Sigmoid colon (tissue), 7 donors: ENCODE measurements at places on chromosomes 3 and 15. TPM values are rescaled to one million over a fixed set of nuclear protein-coding genes. Genes with fewer than 3 reads are reported as not detected.
A peak's percentile ranks its signal among the peaks of the same experiment; 100 is the strongest.

The SNX22 gene
- total RNA-seq = not detected

The NAA80 gene
- 9.4 TPM for total RNA-seq

The BTBD1 gene
- 72.6 TPM for total RNA-seq

The KCNMB2 gene
- total RNA-seq = 3.2 TPM

The ST3GAL6 gene
- total RNA-seq = 10.5 TPM

The ZNF774 gene
- 2.3 TPM for total RNA-seq

DNA sequence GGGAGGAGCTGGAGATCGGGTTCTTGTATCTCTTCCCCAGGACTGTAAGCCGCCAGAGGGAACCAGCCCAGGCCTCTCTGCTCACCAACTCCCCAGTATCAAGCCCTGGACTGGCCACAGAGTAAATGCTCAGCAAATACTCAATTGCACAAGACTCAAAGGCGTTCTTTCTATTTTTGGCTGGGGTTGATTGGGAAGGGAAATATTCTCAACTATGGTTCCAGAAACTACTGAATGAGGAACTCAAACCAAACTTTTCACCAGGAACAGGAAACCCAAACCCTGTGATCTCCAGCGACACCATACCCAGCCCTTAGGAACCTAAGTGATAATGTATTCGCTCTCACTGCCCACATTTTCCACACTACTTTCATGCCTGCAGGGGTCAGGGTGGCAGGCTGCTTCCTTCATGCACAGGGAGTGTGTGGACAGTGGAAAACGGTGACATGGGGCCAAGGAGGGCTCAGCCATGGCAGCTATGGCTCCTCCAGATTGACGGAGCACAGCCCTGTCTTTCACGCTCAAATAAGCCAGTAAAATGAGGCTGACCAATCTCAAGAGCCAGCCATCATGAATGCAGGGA, 124.7 kb upstream of the RAD18 start:
- H3K36me3 ChIP-seq = no peaks in the 10 kb centered on the region
- H3K4me1 ChIP-seq = peaks cover 9% of the 10 kb centered on the region
- H3K27ac ChIP-seq = no peak overlapping the region
- H3K4me3 ChIP-seq = no peak overlapping the region
- no peaks in the 10 kb centered on the region for H3K27me3 ChIP-seq

DNA sequence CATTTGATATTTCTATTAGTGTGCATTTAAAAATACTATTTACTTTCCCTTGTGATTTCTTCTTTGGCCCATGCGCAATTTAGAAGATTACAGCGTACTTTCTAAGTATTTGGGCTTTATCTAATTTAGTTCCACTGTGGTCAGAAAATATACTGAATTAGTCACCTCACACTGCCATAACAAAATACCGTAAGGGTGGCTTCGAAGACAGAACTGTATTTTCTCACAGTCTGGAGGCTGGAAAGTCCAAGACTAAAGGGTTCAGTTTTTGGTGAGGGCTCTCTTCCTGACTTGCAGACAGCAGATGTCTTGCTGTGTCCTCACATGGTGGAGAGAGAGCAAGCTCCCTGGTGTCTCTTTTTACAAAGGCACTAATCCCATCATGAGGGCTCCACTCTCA, 286.2 kb downstream of the ADAMTSL3 start:
- H3K4me3 ChIP-seq = no peak overlapping the region
- no peak overlapping the region for H3K27ac ChIP-seq
- no peak for DNase-seq
- H3K4me1 ChIP-seq = peaks cover 10% of the 10 kb centered on the region

DNA sequence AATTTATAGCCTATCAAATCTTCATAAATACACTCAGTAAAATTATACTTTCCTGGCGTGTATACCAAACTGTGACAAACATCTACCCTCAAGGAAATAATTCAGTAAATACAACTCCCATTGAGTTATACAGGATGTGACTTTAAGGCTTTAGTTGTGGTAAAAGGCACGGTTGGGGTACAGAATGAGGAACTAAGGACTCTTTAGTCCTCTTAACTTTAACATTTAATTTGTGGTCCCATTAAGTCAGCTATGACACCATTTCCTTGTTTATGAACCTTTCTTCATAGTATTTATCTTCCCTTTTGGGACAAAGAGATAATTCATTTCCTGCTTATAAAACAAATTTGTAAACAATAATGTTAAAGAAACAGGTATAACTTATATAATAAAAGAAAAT, 30.2 kb downstream of the IFT80 start:
- H3K36me3 ChIP-seq = peaks cover 1% of the 10 kb centered on the region
- no peak overlapping the region for H3K4me3 ChIP-seq
- H3K27me3 ChIP-seq = no peaks in the 10 kb centered on the region
- no peak overlapping the region for H3K27ac ChIP-seq

GRCh38 chr3:127478922-127479321, 111.6 kb downstream of the TPRA1 start:
- H3K36me3 ChIP-seq = no peaks in the 10 kb centered on the region
- H3K27me3 ChIP-seq = no peaks in the 10 kb centered on the region
- H3K27ac ChIP-seq = no peak overlapping the region
- peak; percentile 45 for DNase-seq
- H3K4me1 ChIP-seq = no peaks in the 10 kb centered on the region

- peaks cover 34% of the 10 kb centered on the region for H3K4me1 ChIP-seq
- H3K36me3 ChIP-seq = peaks cover 8% of the 10 kb centered on the region
- H3K27ac ChIP-seq = peak overlapping the region; percentile 79
- H3K4me3 ChIP-seq = peak overlapping the region; percentile 87
Observed at GRCh38 chr15:70852501-70853317, 1.2 kb downstream of the LARP6 start.

DNA sequence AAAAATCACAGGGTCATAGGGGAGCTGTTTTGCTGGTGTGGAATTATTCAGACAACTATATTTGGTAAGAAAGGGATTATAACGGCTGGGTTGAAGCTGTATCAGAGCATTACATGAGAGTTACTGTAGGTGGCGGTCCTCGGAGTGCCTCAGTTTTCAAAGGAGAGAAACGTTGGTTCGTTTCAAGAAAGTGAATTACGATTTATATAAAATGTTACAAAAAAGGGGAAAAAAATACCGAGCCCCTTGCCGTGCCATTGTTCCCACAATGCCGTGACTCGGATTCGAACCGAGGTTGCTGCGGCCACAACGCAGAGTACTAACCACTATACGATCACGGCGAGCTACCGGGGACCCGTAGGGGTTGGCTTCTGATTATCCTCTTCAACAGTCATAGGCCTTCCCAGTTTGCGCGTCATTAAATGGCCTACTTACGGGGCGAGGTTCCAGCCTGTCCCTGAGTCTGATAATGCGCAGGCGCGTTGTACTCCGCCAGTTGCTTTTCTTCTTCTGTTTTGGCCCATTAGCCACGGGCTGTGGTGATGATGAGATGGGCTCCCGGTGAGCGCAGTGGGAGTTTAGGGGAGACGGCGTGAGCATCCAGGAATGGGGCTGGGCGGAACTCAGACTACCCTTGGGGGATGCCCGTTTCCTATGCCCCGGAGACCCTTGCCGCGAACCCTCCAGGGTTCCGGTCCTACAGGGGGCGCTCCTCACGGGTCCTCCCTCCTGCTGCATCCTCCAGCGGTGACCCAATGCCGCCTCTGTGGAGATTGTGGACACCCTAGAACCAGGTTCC, 10.8 kb upstream of the SHF start:
- H3K4me3 ChIP-seq = peak overlapping the region; percentile 61
- H3K36me3 ChIP-seq = no peaks in the 10 kb centered on the region
- no peaks in the 10 kb centered on the region for H3K27me3 ChIP-seq
- H3K4me1 ChIP-seq = peaks cover 17% of the 10 kb centered on the region

GRCh38 chr3:33144433-33144832, 30.6 kb downstream of the CRTAP start:
- no peak overlapping the region for H3K4me3 ChIP-seq
- no peak for DNase-seq
- no peak overlapping the region for H3K27ac ChIP-seq
- H3K4me1 ChIP-seq = peaks cover 21% of the 10 kb centered on the region
- peaks cover 14% of the 10 kb centered on the region for H3K36me3 ChIP-seq
- H3K27me3 ChIP-seq = no peaks in the 10 kb centered on the region

DNA sequence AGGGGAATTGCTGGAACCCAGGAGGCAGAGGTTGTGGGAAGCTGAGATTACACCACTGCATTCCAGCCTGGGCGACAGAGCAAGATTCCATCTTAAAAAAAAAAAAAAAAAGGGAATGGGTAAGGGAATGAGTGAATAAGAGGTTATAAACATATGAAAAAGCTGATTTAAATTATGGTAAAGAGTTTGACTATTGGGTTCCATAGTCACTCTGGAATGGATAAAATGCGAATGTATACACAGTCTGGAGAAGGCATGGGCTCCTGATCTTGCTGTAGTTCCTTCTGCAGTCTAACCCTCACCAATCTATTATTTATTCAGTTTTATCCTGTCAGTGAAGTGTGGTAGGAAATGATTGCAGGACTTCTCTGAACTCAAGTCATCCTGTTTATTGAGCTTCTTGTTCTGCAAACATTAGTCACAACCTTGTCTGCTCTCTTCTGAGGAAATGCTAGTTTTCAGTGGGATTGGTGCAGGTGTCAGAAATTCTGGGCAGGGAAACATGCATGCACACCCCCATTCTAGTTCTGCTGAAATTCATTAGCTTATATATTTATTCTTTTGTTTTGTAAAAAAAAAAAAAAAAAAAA, 190.9 kb upstream of the CFAP20DC start:
- no peak for DNase-seq
- H3K4me1 ChIP-seq = peaks cover 14% of the 10 kb centered on the region

DNA sequence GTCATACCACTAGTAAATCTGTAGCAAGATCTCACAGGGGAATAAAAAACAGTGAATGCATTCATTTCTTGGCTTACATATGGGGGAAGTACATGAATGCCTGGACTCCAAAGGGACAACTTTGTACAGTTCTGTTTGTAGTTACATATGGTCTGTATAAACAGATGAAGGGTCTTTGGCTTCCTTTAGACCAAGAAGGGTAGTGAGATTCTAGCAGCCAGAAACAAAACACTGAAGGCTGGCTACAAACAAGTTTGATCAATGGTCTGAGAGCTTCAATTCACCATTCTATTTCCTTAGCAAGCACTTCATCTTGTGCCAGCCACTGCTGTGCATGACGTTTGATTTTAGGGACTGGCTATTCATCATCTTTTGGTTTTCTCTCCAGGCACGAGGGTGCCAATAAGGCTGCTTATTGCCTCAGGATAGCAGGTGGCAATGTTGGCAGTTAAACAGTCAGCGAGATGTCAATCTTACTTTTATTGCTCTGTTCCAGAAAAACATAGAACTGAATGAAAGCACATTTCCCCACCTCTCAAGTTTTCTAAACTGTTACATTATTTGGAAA, 313.7 kb upstream of the COL8A1 start:
- H3K4me1 ChIP-seq = peaks cover 4% of the 10 kb centered on the region
- H3K36me3 ChIP-seq = no peaks in the 10 kb centered on the region
- no peak overlapping the region for H3K27ac ChIP-seq
- H3K4me3 ChIP-seq = no peak overlapping the region
- DNase-seq = no peak

GRCh38 chr15:95298729-95299128, 1031.8 kb upstream of the NR2F2 start:
- no peaks in the 10 kb centered on the region for H3K36me3 ChIP-seq
- H3K4me3 ChIP-seq = no peak overlapping the region
- H3K27me3 ChIP-seq = no peaks in the 10 kb centered on the region
- DNase-seq = no peak
- peaks cover 18% of the 10 kb centered on the region for H3K4me1 ChIP-seq

- H3K4me1 ChIP-seq = peaks cover 6% of the 10 kb centered on the region
- DNase-seq = no peak
- H3K4me3 ChIP-seq = no peak overlapping the region
- no peaks in the 10 kb centered on the region for H3K36me3 ChIP-seq
Observed at GRCh38 chr15:80461356-80462095, 57.3 kb downstream of the ARNT2 start.

GRCh38 chr3:171228240-171228639, 201.7 kb upstream of the SLC2A2 start:
- no peak overlapping the region for H3K4me3 ChIP-seq
- H3K27ac ChIP-seq = no peak overlapping the region
- no peaks in the 10 kb centered on the region for H3K36me3 ChIP-seq
- H3K27me3 ChIP-seq = peaks cover 2% of the 10 kb centered on the region

DNA sequence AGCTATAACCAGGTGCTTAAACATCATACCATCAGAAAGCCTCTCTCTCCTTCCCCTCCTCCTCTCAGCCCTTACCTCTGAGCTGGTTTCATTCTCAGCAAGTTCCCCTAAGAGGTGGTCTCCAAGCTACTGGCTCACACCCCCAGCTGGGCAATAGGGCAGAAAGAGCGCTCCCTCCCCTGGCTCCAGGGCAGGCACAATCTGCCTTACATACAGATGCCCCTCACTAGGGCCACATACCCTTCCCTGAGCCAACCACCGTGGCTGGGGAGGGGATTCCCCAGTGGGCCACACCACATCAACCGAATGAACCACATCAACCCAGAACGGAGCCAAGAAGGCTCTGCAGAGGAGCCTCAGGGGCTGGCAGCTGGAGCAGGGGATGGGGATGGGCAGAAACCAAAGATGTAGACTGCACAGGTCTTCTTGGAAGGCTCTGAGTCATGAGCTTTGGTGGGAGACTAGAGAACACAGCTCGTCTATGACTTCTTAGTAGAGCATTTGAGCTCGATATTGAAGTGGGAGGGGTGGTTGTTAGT, 4.6 kb upstream of the FBLN2 start:
- H3K27me3 ChIP-seq = peaks cover 9% of the 10 kb centered on the region
- H3K27ac ChIP-seq = no peak overlapping the region
- no peak overlapping the region for H3K4me3 ChIP-seq
- H3K4me1 ChIP-seq = peaks cover 9% of the 10 kb centered on the region
- H3K36me3 ChIP-seq = no peaks in the 10 kb centered on the region
- DNase-seq = no peak

DNA sequence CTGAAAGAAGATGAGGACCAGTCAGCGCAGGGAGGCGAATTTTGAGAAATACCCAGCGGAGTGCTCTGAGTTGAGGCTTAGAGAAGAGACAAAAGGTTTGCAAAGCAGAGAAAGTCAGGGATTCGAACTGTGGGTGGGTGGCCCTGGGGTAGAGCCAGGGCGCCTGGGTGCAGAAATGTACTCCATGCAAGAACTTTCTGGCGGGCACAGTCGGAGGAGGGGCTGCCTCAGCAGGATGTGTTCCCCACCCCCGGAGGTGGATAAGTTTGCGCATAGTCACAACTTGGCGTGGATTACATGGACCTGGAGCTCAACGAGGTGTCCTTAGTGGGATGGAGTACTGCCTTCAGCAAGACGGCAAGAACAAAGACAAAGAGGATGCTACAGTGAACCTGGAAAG, 117.3 kb upstream of the ALDH1A3 start:
- no peaks in the 10 kb centered on the region for H3K27me3 ChIP-seq
- no peaks in the 10 kb centered on the region for H3K4me1 ChIP-seq
- H3K4me3 ChIP-seq = no peak overlapping the region
- H3K27ac ChIP-seq = no peak overlapping the region

DNA sequence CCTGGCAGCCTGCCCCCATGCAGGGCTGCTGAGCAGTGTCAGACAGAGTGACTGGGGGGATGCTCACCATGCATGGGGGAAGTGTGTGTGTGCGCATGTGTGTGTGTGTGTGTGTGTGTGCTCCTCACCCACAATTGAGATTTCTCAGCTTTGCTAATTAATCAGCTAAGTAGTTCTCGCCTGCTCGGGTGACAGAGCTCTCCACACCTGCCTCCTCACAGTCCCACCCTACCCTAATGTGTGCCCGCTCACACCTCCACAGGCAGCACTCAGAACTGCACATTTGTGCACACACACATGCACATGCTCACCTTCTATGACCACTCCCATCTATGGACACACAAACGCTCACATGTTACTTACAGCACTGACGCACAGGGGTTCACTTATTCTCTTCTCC, 37.3 kb downstream of the CACNA2D2 start:
- no peak overlapping the region for H3K27ac ChIP-seq
- no peaks in the 10 kb centered on the region for H3K4me1 ChIP-seq
- no peak for DNase-seq
- H3K27me3 ChIP-seq = no peaks in the 10 kb centered on the region
- H3K4me3 ChIP-seq = no peak overlapping the region
